ENCODE measurements at places on chromosomes 16 and 17.

DNA sequence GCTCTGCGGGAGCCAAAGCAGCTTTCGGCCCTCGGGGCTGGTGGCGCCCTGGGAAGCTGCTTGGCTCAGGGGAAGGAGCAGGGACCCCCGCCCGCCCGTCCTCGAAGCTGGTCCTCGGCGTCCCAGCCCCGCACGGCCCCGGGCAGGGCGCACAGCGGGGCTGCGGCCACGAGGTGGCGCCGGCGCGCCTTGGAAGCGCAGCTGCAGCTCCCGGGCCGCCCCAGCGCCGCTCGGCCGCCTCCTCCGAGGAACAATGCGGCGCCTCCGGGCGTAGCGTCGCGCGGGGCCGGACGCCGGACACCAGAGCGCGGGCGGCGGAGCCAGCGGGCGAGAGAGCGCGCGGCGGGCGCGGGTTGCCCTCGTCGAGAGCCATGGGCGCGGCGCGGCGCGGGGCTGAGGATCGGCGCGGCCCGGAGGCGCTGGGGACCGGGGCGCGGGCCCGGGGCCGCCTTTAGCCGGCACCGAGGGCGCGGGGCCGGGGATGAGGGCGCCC is at the start of gene MGAT5B:
TSS of gene MGAT5B (plus strand) at position 229 of the 493 bp plus-strand sequence. CDS start 626 bp downstream, outside the sequence.
- DNase-seq, result peak; percentile 75

DNA sequence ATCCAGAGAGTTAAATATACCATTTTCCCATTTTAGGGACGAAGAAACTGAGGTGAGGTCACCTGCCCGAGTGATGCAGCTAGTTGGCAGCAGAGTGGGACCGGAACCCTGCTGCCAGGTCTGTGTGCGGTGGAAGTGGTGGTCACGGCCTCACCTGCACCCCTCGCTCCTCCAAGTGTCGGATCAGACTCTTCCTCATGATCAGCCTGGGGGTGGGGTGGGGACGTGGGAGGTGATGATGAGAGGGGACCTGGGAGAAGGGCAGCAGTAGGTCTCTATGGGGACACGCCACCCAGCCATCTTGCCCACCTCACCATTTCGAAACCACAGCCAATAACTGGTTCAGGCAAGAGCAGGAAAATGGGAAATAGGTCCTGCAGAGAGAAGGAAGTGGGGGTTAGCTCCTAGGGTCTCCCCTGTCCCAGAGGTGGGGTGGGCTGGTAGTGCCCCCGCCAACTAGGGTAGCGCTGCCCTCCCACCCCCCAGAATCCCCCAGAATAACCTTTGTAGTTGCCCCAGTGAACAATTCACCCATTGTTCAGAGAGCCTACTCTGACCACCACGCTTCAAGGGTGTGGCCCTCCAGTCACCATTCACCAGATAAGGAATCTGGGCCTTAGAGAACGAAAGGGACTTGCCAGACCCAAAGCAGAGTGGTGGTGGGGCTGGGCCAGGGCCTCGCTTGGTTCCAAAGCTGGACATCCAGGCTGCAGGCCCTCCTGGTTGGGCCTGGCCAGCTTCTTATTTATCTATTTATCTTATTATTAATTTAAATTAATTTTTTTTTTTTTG is 5.1 kb downstream of the GDPD3 start:
- DNase-seq, result no peak

GRCh38 chr17:18002171-18002570 is 29.5 kb downstream of the DRC3 start:
- DNase-seq, result no peak

GRCh38 chr16:81804134-81804610 is 25.1 kb downstream of the PLCG2 start:
- no peak for DNase-seq

- DNase-seq, result no peak
These were observed 2.7 kb downstream of the TNFAIP1 start for GRCh38 chr17:28338056-28338768.

DNA sequence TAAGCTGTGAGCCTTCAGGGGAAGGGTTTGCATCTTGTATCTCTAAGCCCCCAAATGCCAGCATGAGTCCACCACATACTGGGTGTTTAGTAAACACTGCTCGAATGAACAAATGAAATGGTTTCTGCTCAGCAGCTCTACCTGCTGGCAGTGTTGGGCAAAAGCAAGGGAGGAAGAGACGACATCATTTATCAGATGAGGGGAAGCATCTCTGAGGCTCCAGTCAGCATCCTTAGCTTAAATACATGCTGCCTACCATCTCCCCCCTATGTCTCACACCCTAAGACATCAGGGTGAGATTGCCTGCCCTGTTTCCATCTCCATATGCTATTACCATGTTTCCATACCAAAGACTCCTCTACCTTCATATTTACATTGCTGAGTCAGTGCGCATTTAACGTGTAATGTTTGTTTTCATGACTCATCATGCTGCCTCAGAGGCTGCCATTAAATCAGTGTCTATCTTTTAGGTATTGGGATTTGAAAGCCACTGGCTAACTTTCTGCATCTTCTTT is 379.8 kb downstream of the UTP18 start:
- no peak for DNase-seq

DNA sequence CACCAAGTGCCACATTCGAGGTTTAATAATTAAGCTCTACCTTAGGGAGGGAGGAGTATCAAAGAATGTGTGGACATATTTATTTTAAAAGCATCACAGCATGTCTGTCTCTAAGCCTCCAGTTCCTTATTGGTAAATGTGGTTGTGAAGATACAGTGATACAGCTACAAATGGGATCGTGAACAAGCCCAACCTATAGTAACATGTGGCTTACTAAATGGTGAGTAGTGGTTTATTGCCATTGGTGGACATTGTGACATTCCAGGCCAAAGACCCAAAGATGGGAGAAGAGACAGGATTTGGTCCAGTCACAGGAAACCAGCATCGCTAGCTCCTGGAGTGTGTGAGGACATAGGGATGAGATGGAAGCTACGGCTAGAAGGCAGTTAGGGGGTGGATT is 51.2 kb downstream of the IQCK start:
- DNase-seq, result no peak

DNA sequence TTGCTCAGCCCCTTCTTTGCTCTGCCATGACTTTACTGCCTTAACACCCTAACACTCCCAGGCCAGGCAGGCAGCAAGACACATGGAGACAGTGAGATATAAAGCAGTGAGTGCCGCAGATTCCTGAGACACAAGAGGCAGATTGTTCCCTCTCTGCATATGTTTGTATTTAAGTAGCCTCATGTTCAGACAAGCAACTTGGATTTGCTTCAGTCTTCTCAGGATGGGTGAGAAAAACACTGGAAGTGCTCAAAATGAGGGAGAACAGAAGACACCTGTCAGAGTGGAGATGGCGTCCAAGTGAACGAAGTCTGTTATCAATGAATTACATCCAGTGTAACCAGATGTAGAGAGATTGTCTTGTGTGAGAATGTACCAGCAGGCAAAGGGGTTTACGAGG is 86.8 kb downstream of the CES1 start:
- no peak for DNase-seq

- no peak for DNase-seq
These were observed 1.2 kb downstream of the RPS15A start for GRCh38 chr16:18788828-18789514.

DNA sequence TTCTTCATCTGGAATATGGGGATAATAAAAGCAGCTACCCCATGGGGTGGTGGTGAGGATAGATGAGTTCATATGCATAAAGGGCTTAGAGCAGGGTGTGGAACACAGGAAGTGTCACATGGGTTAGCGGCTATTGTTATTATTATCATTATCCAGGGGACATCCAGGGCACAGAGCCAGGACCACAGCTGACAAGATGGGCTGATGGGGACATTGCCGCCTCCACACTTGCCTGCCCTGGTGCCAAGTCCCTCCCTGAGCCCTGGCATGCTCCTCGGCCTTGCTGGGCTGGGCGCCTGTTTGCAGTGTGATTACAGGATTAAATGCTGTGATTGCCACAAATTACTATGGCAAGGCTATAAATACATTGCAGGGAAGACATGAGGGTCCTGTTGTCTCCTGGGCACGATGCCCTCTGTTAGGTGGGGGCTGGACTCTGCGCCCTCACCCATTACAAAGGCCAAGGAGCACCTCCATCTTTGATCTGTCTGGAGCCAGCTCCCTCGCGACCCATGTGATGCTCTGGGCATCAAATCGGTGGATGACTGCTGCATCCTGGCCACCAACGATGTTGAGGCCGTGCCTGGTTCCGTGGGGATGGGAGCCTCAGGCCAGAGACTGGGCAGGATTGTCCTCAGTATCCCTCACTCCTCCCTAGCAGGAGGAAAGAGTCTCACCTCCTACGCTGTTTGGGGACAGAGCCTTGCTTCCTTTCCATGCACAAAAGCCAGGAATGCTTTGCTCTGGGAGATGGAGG is 43.2 kb downstream of the PIMREG start:
- DNase-seq, result no peak

DNA sequence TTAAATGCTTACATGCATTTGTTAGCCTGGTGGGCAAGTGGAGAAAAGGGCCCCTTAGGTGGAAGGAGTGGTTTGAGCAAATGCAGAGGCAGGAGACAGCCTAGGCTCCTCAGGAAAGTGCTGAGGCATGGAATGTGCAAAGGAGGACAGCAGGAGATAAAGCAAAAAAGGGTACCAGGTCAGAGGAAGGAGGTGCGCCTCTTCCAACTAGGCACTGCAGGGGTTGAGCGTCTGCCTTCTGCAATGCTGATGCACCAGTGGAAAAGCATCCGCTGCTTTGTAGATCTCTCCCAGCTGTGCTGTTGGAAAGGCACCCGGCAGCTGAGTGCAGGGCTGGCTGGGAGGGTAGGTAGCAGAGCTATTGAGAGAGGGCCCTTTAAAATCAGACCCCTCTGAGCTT is 287.0 kb upstream of the XYLT1 start:
- no peak for DNase-seq

DNA sequence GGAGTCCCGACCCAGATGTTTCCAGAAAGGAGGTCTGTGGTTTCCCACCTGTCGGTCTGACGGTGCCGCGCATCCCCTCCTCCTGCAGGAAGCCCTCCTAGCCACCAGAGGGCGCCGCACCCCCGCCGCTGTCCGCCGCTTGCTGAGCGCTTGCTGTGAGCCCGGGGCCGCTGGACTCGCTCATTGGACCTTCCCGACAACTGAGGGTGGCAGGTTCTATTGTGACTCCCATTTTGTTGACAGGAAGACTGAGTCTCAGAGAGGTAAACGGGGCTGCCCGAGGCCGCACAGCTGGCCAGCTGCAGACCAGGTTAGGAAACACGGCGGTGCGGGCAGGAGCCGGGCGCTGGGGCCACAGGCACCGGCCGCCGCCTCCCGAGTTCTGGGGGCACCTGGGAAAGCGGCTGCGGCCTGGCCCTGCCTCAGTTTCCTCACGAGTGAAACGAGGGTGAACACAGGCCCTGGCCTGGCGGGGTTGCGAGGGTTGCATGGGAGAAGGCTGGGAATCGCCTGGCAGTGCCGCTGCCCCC is 191.1 kb upstream of the CIBAR2 start:
- DNase-seq, result peak; percentile 48

DNA sequence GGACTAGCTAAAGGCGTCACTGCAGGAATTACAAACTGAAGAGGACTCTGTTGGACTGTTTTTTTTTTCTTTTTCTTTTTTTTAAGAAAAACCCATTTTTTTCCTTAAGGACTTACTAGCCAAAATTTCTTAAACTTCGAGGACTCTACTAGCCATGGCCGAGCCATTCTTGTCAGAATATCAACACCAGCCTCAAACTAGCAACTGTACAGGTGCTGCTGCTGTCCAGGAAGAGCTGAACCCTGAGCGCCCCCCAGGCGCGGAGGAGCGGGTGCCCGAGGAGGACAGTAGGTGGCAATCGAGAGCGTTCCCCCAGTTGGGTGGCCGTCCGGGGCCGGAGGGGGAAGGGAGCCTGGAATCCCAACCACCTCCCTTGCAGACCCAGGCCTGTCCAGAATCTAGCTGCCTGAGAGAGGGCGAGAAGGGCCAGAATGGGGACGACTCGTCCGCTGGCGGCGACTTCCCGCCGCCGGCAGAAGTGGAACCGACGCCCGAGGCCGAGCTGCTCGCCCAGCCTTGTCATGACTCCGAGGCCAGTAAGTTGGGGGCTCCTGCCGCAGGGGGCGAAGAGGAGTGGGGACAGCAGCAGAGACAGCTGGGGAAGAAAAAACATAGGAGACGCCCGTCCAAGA is 878 bp downstream of the HEXIM1 start:
- peak; percentile 63 for DNase-seq

DNA sequence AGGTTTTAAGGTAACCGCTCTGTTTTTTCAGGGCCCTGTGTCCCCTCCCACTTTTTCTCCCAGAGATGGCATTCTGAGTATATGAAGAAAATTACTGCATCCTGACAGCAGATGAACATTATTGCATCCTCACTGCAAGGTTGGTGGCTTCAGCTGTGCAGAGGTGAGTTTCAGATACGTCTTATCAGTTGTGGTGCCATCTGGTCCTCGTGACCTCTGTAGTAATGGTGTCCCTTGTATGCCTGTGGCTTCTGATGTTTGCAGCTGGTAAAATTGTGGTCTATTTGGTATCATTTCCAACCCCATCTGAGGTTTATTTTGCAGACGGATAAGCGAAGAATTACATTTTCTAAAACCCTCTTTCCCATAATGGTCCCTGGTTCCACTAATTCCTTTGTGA is 417.0 kb downstream of the HS3ST3B1 start:
- DNase-seq, result no peak

GRCh38 chr17:80636361-80637018 is 91.9 kb downstream of the RPTOR start:
- DNase-seq, result no peak

GRCh38 chr17:44912763-44913544 is 2.3 kb downstream of the GFAP start:
- no peak for DNase-seq

GRCh38 chr17:15263206-15263579 is 1.9 kb downstream of the PMP22 start:
- no peak for DNase-seq

- no peak for DNase-seq
These were observed 22.1 kb upstream of the MON1B start for GRCh38 chr16:77168901-77169300.

DNA sequence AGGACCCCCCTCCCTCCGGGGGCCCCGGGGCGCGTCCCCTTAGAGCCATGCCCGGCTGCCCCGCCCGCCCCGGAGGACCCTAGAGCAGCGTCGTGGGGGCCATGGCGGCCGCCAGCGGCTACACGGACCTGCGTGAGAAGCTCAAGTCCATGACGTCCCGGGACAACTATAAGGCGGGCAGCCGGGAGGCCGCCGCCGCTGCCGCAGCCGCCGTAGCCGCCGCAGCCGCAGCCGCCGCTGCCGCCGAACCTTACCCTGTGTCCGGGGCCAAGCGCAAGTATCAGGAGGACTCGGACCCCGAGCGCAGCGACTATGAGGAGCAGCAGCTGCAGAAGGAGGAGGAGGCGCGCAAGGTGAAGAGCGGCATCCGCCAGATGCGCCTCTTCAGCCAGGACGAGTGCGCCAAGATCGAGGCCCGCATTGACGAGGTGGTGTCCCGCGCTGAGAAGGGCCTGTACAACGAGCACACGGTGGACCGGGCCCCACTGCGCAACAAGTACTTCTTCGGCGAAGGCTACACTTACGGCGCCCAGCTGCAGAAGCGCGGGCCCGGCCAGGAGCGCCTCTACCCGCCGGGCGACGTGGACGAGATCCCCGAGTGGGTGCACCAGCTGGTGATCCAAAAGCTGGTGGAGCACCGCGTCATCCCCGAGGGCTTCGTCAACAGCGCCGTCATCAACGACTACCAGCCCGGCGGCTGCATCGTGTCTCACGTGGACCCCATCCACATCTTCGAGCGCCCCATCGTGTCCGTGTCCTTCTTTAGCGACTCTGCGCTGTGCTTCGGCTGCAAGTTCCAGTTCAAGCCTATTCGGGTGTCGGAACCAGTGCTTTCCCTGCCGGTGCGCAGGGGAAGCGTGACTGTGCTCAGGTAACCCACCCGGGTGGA is 759 bp downstream of the ALKBH5 start:
- peak; percentile 71 for DNase-seq

GRCh38 chr17:37286430-37286829 is 89.4 kb upstream of the C17orf78 start:
- DNase-seq, result no peak

- DNase-seq, result no peak
These were observed 41.7 kb downstream of the LYRM1 start for GRCh38 chr16:20942256-20942655.

Measured in CD8-positive, alpha-beta memory T cell (primary cell).